ENCODE measurements at places on chromosomes 11 and 22. TPM values are rescaled to one million over a fixed set of nuclear protein-coding genes. Genes with fewer than 3 reads are reported as not detected.

DNA sequence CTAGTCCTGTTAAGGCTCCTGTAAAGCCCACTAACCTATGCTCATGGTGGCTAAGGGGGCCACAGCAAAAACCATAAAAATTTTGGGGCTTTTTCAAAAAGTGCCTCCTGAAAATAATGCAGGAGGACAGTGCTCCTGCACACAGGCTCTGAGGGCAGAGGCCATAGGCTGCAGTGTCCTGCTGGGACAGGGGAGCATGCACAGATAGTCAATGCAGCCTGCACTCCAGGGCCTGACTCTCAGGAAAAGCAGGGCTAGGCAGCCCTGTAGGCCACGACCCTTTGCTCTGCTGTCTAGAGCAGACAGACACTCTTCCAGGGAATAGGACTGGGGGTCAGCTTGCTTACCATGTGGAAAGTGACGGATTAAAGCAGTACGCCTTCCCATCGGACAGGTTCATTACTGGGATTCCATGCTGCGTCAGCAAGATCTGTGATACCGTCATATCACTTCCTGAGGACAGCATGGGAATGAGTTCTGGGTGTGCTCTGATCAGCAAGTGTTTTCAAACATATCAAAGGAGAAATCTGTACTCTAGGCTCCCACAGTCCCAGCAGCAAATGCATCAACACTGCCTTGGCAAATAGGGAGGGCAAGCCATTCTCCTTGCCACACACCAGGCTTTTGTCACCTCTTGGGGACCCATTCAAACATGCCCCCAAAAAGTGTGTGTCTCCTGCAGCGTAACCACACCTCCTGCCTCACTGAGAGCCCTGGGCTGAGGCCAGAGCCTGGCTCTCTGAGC is 64.1 kb upstream of the CLTCL1 start:
- peaks cover 66% of the 10 kb centered on the region for H3K36me3 ChIP-seq
- no peak overlapping the region for H3K27ac ChIP-seq
- H3K27me3 ChIP-seq: no peaks in the 10 kb centered on the region
- DNase-seq: no peak
- no peaks in the 10 kb centered on the region for H3K4me1 ChIP-seq
- H3K4me3 ChIP-seq: no peak overlapping the region

GRCh38 chr22:44108076-44108475 is 72.6 kb upstream of the PARVG start:
- DNase-seq: no peak
- no peaks in the 10 kb centered on the region for H3K27me3 ChIP-seq
- H3K36me3 ChIP-seq: peaks cover 8% of the 10 kb centered on the region
- no peak overlapping the region for H3K27ac ChIP-seq
- no peak overlapping the region for H3K4me3 ChIP-seq
- peaks cover 12% of the 10 kb centered on the region for H3K4me1 ChIP-seq

GRCh38 chr11:34987617-34988016 is 71.2 kb downstream of the PDHX start:
- no peak overlapping the region for H3K27ac ChIP-seq
- H3K36me3 ChIP-seq: peaks cover 34% of the 10 kb centered on the region
- H3K4me3 ChIP-seq: no peak overlapping the region
- no peak for DNase-seq
- peaks cover 15% of the 10 kb centered on the region for H3K4me1 ChIP-seq

- H3K27me3 ChIP-seq: no peaks in the 10 kb centered on the region
- no peaks in the 10 kb centered on the region for H3K4me1 ChIP-seq
- no peak overlapping the region for H3K4me3 ChIP-seq
- peaks cover 9% of the 10 kb centered on the region for H3K36me3 ChIP-seq
- H3K27ac ChIP-seq: no peak overlapping the region
- no peak for DNase-seq
Observed at GRCh38 chr22:31179345-31179744, 19.4 kb downstream of the RNF185 start.

- H3K27me3 ChIP-seq: peaks cover 2% of the 10 kb centered on the region
- no peak overlapping the region for H3K27ac ChIP-seq
- no peak for DNase-seq
- H3K4me1 ChIP-seq: peaks cover 6% of the 10 kb centered on the region
Observed at GRCh38 chr11:78654071-78654470, 79.4 kb upstream of the NARS2 start.

DNA sequence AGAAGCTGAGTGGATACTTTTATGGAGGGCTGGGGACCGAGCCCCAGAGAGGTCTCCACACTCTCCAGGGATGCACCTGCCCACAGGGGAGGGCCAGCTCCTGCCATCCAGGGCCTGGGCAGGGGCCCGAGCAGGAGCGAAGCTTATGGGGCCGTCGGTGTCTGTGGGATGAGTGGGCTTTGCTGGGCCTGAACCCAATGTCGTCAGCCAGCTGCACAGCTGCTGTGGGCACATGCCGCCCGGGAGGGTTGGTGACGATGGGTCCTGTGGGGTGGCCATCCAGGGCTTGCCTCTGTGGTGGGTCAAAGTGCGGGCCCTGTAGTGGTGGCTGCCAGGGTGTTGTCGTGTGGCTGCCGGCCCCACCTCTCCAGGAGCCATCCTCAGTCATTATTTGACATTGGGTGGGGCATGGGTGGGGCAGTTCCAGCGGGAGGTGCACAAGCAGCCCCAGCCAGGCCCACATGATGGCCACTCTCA is 447.1 kb downstream of the TBC1D22A start:
- H3K4me1 ChIP-seq: no peaks in the 10 kb centered on the region
- no peak overlapping the region for H3K4me3 ChIP-seq
- no peak overlapping the region for H3K27ac ChIP-seq
- H3K27me3 ChIP-seq: no peaks in the 10 kb centered on the region

The MAP6 gene
- 1.5 TPM for total RNA-seq

GRCh38 chr11:33674035-33674814 is 26.4 kb downstream of the C11orf91 start:
- DNase-seq: no peak
- H3K36me3 ChIP-seq: no peaks in the 10 kb centered on the region
- no peak overlapping the region for H3K4me3 ChIP-seq
- peaks cover 27% of the 10 kb centered on the region for H3K27me3 ChIP-seq
- no peak overlapping the region for H3K27ac ChIP-seq

GRCh38 chr11:86043765-86044503 is 24.9 kb downstream of the PICALM start:
- H3K27me3 ChIP-seq: no peaks in the 10 kb centered on the region
- H3K4me1 ChIP-seq: peaks cover 82% of the 10 kb centered on the region
- H3K36me3 ChIP-seq: peaks cover 23% of the 10 kb centered on the region
- H3K27ac ChIP-seq: peak overlapping the region; percentile 33

The GAL3ST1 gene
- not detected for total RNA-seq

DNA sequence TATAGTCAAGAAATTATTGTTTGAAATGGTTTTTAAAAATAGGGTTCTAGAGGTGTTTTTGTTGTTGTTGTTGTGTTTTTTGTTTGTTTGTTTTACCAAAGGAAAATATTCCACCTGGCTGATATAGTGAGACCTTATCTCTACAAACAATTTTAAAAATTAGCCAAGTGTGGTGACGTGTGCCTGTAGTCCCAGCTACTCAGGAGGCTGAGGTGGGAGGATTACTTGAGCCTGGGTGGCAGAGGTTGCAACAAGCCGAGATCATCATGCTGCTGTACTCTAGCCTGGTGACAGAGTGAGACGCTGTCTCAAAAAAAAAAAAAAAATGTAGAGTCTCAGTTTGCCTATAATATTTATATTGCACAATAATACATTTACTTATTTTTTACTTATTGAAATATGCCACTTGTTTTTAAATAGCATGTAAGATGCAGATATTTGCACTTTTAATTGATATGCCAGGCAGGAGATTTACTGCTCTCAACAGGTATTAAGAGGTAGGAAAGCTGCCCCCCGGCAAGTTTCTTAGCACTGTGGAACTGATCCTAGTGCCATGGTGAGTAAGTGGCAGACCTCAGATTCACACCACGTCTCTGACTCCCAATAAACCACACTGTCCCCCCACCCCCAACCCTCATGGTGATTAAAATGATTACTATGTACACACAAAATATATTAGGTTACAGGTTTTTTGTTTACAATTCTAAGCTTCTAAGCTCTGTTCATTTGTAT is 157.4 kb downstream of the TEAD1 start:
- no peak overlapping the region for H3K4me3 ChIP-seq
- H3K27ac ChIP-seq: no peak overlapping the region
- no peaks in the 10 kb centered on the region for H3K36me3 ChIP-seq
- DNase-seq: no peak
- H3K27me3 ChIP-seq: peaks cover 70% of the 10 kb centered on the region

- no peak overlapping the region for H3K27ac ChIP-seq
- H3K4me1 ChIP-seq: no peaks in the 10 kb centered on the region
- DNase-seq: no peak
- no peaks in the 10 kb centered on the region for H3K36me3 ChIP-seq
Observed at GRCh38 chr22:47165338-47166032, 403.0 kb downstream of the TBC1D22A start.

The TST gene
- total RNA-seq: 7.2 TPM

- no peaks in the 10 kb centered on the region for H3K27me3 ChIP-seq
- H3K4me1 ChIP-seq: no peaks in the 10 kb centered on the region
- no peak for DNase-seq
- no peak overlapping the region for H3K27ac ChIP-seq
- H3K36me3 ChIP-seq: no peaks in the 10 kb centered on the region
Observed at GRCh38 chr11:37988031-37988430, 1390.0 kb upstream of the RAG2 start.

The KDELR3 gene
- total RNA-seq: 0.88 TPM
